Left lung (tissue), 14 donors: ENCODE measurements at places on chromosomes 6 and 20.
A peak's percentile ranks its signal among the peaks of the same experiment; 100 is the strongest.

DNA sequence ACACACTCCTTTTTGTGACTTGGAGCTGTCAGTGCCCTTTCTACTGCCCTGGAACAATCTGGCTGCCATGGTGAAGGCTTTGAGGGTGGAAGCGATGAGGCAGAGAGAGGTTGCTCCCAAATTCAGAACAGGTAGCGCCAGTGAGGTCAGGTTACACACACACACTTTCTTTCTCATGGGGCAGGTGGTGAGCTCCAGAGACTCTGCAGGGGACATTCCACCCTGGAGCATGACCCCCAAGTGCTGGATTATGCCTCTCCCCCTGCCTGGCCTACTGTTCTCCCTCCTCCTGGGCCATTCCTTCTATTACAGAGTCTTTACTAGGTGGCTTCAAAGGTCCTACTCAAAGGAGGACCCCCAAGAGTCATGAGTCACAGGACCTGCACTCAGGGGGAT lies 98.0 kb downstream of the EYA2 start:
- no peak for DNase-seq

- no peak for DNase-seq
Measured at GRCh38 chr20:3129094-3129493, 30.6 kb downstream of the FASTKD5 start.

DNA sequence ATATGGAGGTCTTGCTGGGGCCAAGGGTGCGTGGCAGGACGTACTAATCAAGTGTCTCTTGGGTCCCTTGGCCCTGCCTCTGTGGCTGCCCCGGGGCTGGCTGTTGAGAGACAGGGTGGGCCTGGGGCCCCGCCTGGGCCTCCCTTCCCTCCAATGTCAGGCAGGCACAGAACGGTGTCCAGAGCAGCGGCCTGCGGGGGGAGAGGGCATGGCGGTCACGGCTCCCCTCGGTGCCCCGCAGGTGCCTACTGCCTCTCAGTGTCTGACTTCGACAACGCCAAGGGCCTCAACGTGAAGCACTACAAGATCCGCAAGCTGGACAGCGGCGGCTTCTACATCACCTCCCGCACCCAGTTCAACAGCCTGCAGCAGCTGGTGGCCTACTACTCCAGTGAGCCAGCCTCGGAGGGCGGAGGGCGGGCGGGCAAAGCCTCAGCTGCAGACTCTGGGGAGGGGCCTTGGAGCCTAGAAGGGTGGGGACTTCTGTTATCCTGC lies 50.0 kb downstream of the SRC start:
- peak; percentile 78 for DNase-seq

- no peak for DNase-seq
Measured at GRCh38 chr6:89924231-89924630, 30.0 kb downstream of the GJA10 start.

DNA sequence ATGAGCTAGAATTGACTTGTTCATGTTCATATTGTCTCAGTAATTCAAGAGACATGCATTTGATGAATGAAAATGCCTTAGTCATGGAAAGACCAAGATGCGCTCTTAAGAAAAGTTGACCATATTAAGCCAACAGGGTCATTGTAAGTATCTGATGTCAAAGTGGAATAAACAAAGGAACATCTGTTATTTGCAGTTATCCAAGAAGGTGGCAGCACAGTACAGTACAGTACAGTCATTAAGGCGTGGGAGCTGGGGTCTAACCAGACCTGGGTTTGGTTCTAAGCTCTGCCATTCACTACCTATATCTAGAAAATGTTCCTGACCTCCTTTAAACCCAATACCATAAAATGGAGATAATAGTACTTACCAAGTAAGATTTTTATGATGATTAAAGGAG lies 178.1 kb downstream of the BACH2 start:
- no peak for DNase-seq

GRCh38 chr6:137105375-137105774 lies 60.6 kb upstream of the IL20RA start:
- no peak for DNase-seq
